ENCODE measurements at places on chromosomes 12 and 14.

DNA sequence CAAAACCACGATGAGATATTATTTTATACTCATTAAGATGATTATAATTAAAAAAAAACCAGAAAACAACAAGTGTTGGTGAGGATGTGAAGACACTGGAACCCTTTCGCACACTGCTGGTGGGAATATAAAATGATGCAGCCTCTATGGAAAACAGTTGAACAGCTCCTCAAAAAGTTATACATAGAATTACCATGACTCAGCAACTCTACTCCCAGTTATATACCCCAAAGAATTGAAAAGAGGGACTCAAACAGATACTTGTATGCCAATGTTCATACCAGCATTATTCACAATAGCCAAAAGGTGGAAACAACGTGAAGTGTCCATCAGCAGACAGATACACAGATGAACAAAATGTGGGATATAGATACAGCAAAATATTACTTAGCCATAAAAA, 53.1 kb downstream of the TAOK3 start:
- DNase-seq = no peak

GRCh38 chr12:26195641-26196420, 458 bp downstream of the SSPN start:
- peak; percentile 36 for DNase-seq

DNA sequence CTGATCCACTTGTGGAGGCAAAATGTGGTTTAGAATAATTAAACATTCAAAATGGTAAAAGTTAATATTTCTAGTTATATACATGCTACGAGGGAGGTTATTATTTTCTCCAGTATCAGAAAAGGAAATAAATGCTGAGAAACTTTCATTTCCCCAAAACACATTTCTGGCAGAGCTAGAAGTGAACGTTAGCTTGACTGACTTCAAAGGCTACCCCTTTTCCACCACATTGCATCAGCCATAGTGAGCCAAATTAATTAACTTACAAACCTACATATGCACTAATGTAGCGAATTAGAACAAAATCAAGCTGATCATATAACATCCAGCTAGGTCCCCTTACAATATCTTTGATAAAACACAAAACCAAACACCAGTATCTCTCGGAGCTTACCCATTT, 49.3 kb upstream of the RERGL start:
- DNase-seq = no peak

DNA sequence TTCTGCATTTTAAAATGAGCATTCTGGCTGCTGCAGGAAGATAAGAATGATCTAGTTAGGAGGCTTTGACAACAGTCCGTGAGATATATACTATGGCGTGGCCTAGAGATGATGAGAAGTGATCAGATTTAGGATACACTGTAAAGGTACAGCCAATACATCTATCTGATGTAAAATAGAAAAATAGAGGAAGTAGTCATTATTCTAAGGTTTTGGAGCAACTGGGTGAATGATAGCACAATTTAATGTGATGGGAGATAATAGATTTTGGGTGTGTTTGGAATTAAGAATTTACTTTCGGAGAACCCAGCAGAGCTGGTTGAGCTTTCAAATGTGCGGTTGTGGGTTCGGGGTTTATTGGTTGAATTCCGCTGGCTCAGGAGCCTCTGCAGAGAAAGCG, at the start of gene ANP32D:
Gene ANP32D (plus strand): TSS at position 301 of the 400 bp plus-strand sequence. CDS start 106 bp downstream, outside the sequence.
- no peak for DNase-seq

- DNase-seq = no peak
Observed at GRCh38 chr12:26429070-26429691, 233.8 kb downstream of the SSPN start.

DNA sequence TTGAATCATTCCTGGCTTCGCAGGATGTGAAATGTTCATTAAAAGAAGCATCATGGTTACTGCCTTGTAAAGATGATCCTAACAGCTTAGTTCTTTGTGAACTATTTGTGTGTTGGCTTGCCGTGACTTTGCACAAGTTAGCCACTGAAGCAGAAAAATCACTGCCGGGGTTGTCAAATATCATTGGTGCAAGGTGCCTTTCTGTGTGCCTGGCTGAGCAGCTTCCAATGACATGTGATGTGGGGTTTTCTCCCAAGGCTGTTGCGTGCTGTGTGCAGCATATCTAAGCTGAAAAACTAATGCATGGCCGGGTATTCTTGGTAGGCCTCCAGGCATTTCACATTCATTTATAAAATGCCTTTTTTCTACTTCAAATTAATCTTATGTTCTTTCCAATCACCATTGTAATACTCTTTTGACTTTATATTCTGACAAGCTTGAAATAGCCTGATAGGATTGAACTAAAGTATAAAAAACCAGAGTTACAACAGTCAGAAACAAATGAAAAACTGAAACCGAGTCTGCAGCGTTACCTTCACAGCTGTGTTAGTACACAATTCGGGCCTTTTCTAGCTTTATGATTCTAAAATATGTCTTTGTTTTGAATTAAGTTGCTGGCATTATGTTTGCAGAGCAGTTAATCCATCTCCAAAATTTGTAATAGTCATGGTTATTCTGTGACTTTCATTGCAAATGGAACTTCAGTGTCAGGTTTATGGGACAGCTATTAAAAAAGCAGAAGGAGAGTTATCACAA, 222.1 kb downstream of the SYT1 start:
- DNase-seq = no peak

- no peak for DNase-seq
Observed at GRCh38 chr12:67241482-67241881, 27.7 kb upstream of the CAND1 start.

DNA sequence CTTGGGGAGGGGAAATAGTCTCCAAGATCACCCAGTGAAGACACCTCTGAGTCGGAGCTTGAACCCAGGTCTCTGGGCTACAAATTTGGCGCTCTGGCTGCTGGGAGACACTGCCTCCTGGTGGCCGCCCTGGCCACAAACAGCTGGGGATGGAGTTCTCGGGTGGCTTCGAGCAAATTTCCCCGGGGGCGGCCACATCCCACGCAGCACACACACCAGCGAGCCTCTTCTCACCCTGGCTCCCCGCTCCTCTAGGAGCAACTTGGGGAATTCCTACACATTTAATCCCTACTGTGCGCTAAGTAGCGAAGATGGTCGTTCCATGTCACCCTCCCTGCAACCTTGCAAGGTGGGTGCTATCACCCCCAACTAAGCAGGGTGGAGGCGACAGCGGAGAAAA, 66.2 kb upstream of the BEGAIN start:
- no peak for DNase-seq

GRCh38 chr14:32129124-32129523, 52.0 kb downstream of the ARHGAP5 start:
- peak; percentile 15 for DNase-seq

DNA sequence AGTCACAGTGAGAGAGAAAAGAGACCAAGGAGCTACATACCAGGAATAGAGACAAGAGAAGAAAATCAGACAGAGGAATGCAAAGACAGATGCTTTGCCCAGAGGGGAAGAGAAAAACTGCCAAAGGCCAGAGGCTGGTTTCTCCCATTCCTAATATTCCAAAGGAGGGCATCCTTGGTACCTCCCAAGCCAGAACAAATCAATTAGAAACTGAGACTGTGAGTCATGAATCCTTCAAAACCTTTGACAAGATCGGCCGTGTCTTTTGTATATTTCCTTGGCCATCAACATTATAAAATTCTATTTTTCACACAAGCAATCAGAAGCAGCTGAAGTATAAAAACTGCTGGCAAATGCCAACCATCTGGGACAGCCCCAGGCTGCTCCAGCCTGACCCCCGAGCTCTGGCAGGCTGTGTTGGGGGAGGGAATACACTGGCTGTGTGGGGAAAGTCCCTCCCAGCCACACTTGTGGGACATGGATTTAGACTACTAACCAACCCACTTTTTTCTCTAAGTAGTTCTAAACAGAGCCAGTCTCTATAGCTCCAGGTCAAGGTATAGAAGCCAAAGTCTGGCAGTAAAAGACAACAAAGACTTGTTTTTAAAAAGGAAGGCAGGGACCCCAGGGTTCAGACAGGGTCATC, 13.7 kb downstream of the POMT2 start:
- DNase-seq = no peak

DNA sequence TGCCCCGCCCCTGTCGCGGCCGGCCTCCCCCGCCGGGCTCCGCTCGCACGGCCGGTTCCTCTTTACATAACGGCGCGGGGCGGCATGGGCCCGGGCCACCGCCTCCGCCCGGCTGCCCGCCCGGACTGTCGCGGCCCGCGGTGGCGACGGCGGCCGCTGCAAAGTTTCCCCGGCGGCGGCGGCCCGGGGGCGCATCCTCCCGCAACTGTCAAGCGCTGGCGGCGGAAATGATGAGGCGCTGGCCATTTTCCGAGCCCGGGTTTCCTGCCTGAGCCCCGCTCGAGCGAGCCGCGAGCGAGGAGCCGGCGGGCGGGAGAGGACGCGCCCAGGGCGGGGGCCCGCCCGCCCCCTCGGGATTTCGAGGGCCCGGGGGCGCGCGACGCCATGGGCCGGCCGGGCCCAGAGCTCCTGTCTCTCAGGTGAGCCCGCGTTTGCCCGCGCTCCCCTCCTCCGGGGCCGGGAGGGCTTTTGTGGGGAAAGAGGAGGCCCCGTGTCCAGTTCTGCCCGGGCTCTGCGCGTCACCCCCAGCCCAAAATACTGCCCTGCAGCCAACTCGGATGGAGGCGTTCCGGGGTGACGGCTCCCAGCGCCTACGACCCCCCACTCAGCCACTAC, at the start of gene SH2B3:
Gene SH2B3 (plus strand): TSS at position 65 of the 615 bp plus-strand sequence. CDS start 12,223 bp downstream, outside the sequence.
- peak; percentile 57 for DNase-seq

DNA sequence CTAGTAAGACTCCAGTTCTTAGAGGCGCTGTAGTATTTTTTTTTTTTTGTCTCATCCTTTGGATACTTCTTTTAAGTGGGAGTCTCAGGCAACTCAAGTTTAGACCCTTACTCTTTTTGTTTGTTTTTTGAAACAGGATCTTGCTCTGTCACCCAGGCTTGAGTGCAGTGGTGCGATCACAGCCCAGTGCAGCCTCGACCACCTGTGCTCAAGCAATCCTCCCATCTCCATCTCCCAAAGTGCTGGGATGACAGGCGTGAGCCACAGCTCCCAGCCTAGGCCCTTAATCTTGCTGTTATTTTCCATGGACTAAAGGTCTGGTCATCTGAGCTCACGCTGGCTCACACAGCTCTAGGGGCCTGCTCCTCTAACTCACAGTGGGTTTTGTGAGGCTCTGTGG, 21.3 kb downstream of the GPRC5A start:
- DNase-seq = no peak

- peak; percentile 37 for DNase-seq
Observed at GRCh38 chr12:38904537-38905479, 583 bp downstream of the CPNE8 start.

GRCh38 chr12:53623548-53624385, 2.4 kb downstream of the ATF7 start:
- no peak for DNase-seq

- DNase-seq = no peak
Observed at GRCh38 chr12:82300611-82301010, 57.6 kb downstream of the CCDC59 start.

DNA sequence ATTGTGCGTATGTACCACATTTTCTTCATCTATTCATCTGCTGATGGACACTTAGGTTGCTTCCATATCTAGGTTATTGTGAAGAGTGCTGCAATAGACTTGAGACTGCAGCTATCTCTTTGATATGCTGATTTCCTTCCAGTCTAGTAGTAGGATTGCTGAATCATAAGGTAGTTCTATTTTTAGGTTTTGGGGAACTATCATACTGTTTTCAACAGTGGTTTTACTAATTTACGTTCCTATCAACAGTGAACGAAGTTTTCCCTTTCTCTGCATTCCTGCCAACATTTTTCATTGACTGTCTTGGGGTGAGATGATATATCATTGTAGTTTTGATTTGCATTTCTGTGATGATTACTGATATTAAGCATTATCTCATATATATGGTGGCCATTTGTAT, 482.2 kb downstream of the SLC16A7 start:
- DNase-seq = no peak

- no peak for DNase-seq
Observed at GRCh38 chr14:22489957-22490950, 98.8 kb downstream of the DAD1 start.

DNA sequence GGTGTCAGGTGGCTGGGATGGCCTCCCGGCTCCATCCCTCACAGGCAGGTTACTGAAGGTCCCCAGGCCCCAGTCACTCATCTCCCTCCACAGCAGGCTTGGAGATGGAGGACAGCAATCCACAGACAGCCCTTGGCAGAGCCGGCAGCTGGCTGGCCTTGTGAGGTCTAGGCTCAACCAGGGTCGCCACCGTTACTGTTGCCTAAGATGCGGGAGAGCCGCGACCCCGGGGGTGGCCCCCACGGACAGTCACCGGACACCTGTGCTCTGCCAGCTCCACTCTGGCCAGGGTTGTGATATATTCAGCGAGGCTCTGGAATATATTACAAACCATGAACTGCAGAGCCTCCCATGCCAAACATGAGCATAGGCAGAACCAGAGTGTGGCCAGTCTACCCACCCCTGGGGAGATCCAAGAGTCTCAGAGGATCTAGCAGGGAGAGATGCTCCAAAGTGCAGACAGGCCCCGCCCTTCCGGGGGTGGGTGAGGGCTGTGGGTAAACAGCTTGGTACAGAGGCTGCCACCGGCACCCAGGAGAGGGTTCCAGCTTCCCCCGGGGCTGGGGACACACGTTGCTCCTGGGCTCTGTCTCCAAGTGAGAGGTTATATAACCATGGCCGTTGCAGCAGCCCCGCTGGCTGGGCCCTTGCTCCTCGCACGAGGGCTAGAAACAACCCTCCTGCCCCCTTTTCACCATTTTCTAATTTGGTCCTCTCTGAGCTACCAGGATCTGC, 55.9 kb upstream of the DIO3 start:
- DNase-seq = no peak

DNA sequence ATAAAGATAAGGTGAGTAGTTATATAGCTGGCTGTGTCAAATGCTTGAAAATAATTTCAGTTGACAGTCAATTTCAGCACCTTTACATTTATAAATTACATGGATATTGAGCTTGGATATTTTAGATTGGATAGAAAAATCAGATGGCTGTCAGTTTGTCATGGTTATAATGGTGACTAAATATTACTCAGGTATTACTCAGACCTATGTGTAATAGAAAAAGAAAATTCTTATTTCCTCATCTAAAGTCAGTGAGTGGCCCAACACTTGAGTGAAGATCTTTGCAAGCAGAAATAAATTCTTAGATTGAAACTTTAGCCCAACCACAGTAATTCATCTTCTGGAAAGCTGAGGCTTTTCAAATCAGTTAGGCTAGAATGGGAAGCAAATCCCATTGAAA, 354.4 kb downstream of the NAV3 start:
- DNase-seq = no peak

- peak; percentile 81 for DNase-seq
Observed at GRCh38 chr14:105473677-105474482, 741 bp upstream of the CRIP2 start.

GRCh38 chr14:64659366-64659765, 44.9 kb upstream of the PLEKHG3 start:
- no peak for DNase-seq

DNA sequence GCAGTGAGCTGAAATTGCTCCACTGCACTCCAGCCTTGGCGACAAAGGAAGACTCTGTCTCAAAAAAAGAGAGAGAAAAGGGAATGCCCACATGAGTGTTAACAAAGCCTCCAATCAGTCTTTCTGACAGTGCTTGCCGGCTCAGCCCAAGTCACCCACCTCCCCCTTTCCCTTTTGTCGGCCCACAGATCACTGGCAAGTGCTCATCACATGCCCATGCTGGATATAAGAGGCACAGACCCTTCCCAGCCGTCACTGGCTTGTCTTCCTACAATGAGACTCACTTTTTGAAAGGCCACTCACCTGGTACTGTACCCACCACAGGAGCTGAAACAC, 70.8 kb downstream of the CCDC88C start:
- no peak for DNase-seq
